ENCODE measurements at places on chromosomes 12 and 14. TPM values are rescaled to one million over a fixed set of nuclear protein-coding genes. Genes with fewer than 3 reads are reported as not detected.

GRCh38 chr14:90717916-90718315 lies 98.3 kb downstream of the TTC7B start:
- DNase-seq, result no peak

- no peak for DNase-seq
Measured at GRCh38 chr12:47988073-47989022, 15.9 kb downstream of the COL2A1 start.

DNA sequence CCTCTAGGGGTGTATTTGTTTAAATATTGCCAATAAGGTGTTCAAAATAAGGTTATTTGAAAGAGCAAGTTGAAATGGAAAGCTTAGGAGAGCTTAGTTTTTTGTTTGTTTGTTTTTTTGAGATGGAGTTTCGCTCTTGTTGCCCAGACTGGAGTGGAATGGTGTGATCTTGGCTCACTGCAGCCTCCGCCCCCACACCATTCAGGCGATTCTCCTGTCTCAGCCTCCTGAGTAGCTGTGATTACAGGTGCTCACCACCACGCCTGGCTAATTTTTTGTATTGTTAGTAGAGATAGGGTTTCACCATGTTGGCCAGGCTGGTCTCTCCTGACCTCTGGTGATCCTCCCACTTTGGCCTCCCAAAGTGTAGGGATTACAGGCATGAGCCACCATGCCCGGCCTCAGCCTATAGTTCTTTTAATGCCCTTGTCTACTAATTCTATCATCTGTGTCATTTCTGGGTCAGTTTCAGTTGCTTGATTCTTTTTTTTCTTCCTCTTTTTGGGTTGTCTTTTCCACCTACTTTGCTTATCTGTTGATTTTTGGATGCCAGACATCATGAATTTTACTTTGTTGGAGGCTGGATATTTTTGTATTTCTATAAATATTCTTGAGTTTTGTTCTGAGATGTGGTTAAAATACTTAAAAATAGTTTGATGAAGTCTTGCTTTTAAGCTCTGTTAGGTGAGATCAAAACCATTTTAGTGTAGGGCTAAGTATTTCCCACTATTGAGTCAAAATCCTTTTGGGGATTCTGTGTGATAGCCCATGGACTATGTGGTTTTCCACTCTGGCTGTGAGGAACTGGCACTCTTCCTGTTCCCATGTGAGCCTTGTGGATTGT lies 18.7 kb downstream of the RCOR1 start:
- no peak for DNase-seq

GRCh38 chr12:49293056-49293956 lies 1.6 kb upstream of the PRPH start:
- no peak for DNase-seq

DNA sequence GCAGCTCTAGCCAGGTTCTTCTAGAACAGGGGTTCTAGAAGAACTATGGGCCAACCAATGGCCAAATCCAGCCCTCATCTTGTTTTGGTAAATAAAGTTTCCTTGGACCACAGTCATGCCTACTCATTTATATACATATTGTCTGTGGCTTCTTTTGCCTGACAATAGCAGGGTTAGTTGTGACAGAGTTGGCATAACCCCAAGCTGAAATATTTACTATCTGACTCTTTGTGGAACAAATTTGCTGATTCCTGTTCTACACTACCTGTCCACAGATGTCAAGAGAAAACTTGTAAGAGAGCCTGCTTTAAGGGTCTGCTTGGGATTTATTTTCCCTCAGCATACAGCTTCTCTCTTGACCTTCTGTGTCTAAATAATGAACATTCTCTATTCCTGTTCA lies 289.0 kb downstream of the KSR2 start:
- no peak for DNase-seq

DNA sequence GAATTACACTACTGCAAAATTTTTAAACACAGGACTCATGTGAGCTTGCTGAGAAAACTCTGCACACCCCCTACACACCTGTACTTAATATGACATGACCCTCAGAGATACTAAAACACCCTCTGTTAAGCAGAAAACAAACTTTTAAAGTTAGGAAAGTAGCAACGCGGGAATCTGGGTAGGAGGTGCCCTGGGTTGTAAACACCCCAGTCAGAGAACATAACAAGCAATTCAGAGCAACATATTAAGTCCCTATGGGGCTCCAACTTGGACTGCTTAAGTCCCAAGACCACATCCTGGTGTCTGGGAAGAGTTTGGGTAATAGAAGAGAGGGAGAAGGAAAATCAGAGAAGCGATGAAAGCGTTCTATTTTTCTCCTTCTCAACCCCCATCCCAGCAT lies 1.2 kb downstream of the ATF7 start:
- DNase-seq, result no peak

DNA sequence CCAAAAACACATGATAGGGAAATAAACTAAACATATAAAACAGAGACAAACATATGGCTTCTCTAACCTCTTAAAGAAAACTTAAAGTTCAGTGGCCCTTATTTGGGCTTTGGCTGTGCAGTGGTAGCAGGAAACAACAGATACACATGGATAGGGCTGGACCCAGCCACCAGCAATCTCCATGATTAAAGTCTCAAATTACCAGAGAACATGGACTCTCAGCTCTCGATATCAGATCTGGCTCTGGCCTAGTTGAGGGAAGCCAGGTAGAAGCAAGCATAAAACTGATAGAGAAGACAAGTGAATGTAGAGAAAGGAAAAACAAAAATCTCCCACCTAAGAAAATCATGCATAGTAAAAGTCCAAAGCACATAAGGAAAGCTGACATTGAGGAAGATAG lies 164.8 kb downstream of the ITPR2 start:
- no peak for DNase-seq

- DNase-seq, result no peak
Measured at GRCh38 chr14:64200170-64200569, 94.0 kb downstream of the ESR2 start.

DNA sequence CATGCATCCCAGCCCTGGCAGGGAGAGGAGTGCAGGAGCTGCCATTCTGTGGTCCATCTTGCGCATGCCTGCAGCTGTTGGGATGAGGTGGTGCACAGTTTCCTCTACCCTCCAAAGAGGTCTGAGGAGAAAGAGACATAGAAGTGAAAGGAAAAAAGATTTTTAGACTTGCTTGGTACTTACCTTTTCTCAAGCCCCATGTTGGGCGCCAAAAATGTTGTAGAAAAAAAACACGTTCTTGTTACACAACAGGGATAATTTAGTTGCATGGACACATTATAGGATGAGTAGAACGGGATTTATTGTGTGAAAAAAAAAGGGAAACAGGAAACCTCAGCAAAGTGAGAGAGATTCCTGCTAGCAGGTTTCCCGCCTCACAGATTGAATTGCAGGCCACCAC lies 244.4 kb upstream of the GARIN2 start:
- no peak for DNase-seq

EP400 gene
- polyA plus RNA-seq, result 15.2 TPM

PRH2 gene
- polyA plus RNA-seq, result 0.19 TPM

PSMB5 gene
- 363 TPM for polyA plus RNA-seq

PLEKHH1 gene
- polyA plus RNA-seq, result 3.5 TPM

PLXNC1 gene
- 0.12 TPM for polyA plus RNA-seq

LRRC10 gene
- polyA plus RNA-seq, result not detected

Measured in A549 (cell line).